ENCODE measurements at places on chromosomes 3 and 15.

- no peak for DNase-seq
Measured at GRCh38 chr3:73448761-73449301, 175.9 kb downstream of the PDZRN3 start.

DNA sequence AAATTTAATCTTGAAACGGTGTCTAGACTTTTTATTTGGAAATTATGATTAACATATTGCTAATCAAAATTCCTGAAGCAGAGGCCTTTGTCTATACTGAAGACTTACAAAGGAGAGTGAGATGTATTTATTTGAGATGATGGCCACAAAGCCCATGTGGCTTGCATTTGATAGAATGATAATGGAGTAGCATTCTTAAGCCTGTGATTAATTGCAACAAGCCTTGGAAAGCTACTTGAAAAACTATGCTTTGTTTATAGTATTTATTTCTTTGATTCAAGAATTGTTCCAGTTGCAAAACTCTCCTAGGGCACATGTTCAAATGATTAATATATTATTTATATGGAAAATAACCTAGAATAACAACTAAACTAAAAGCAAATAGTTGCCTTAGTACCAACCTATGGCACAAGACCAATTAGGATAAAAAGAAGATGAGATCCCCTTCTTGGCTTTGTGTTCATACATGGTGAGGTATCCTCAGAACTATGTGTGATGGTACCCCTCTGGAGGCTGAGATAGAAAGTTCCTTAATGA, 244.1 kb upstream of the TBL1XR1 start:
- DNase-seq: no peak

- DNase-seq: no peak
Measured at GRCh38 chr15:98676586-98677270, 28.4 kb downstream of the IGF1R start.

DNA sequence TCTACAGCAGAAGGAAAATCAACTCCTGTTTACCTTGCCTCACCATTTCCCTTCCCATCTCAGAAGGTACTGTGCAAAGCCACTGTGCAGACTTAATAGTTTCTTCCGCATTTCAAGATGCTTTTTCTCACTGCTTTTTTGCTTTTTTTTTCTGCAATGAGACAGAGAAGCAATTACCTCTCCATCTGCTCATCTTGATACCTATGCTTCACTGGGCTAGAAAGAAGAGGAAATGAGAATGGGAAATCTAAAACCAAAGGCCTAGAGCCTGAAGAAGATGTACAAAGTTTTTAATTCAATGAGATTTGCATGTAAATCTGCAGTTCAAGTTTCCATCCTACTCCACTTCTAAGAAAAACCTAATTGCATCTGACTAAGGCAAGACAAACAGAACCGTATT, 238.1 kb upstream of the SETMAR start:
- no peak for DNase-seq

GRCh38 chr15:62887113-62887570, 155.4 kb upstream of the TPM1 start:
- no peak for DNase-seq

DNA sequence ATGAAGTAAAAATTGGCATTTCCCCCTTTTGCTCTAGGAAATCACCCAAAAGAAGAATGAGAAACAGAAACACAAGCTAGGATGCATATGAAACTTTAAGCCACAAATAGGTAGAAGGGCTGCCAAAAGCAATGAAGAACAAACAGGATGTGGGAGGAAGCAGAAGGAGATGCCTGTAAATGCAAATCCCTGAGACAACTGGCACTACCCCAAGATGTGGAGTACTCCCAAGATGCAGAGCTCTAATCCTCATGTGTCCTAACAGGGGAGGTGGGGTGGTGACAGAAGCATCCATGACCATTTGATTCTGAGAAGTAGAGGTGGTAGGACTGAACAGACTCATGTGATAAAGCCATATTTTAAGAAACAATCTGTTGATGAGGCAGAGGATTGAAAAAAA, 31.9 kb upstream of the ZNF280D start:
- DNase-seq: no peak

- no peak for DNase-seq
Measured at GRCh38 chr3:122357828-122358702, 25.0 kb downstream of the MIX23 start.

- DNase-seq: no peak
Measured at GRCh38 chr3:44132061-44132460, 109.6 kb upstream of the TOPAZ1 start.

All from iPS DF 6.9 (cell line).